Heart left ventricle (tissue), 16 donors: ENCODE measurements at places on chromosomes 2 and 18. TPM values are rescaled to one million over a fixed set of nuclear protein-coding genes. Genes with fewer than 3 reads are reported as not detected.

Gene SGO2
- 0.85 TPM for total RNA-seq

Gene MSTN
- 0.18 TPM for total RNA-seq

DNA sequence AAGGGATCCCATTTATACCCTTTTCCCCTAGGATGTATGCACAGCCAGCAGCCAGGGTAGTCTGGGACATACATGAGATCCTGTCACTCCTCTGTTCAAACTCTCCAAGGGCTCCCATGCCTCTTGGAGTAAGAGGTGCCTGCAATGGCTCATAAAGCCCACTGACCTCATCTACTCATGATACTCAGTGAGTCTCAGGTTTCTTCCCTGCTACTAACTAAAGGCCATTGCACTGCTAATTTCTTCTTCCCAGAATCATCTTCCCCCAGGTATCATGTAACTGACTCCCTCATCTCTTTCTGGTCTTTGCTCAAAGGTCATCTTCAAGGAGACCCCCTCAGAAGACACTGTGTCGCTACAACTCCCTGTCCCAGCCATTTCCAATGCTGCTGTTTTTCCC, 68.2 kb downstream of the CCBE1 start:
- no peak for DNase-seq

Gene CCDC74B
- 0.14 TPM for total RNA-seq

Gene MOCOS
- 0.12 TPM for total RNA-seq

Gene VAMP8
- total RNA-seq: 7.4 TPM

- DNase-seq: no peak
These were observed 207.5 kb downstream of the LOXHD1 start for GRCh38 chr18:46449499-46449898.

DNA sequence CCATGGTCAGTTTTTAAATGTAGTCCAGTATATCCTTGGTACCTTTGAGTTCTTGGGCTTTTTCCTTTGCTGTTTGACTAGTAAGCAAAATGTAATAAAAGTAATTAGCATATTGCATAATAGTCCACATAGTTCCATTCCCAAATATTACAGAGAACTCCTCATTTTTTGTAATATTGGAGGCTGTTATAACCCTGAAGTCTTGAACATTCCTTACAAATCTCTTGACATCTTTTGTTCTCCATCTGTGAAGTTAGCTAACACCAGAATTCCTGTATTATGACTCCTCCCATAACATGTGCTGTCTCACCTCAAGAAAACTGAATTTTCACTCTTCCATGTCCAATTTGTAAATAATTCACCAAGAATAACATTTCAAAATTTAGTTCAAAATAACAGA, 17.1 kb downstream of the CREB1 start:
- no peak for DNase-seq

Gene HRH4
- not detected for total RNA-seq

Gene LGALSL
- total RNA-seq: 19.5 TPM

DNA sequence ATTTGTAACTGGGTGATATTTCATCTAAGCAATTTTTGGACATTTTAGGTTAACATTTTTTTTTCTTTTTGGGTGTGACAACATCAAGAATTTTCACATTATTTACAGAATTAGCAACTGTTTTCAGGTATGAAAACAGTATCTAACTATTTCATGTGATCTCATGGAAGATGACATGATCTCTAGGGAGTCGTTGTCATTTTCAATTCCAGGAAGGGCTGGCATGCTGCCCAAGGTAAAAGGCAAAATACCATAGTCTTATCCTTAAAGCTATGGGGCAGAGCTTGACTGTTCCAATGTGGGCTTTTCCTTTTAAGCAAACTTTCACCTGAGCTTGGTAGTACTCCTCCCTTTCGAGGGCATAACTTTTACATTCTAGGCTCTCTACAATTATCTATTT, 443.7 kb downstream of the DSEL start:
- no peak for DNase-seq

- no peak for DNase-seq
These were observed 3.7 kb upstream of the KHK start for GRCh38 chr2:27082773-27083409.

GRCh38 chr2:207107131-207107530, 58.6 kb downstream of the KLF7 start:
- DNase-seq: no peak

Gene ATF2
- 23.6 TPM for total RNA-seq

DNA sequence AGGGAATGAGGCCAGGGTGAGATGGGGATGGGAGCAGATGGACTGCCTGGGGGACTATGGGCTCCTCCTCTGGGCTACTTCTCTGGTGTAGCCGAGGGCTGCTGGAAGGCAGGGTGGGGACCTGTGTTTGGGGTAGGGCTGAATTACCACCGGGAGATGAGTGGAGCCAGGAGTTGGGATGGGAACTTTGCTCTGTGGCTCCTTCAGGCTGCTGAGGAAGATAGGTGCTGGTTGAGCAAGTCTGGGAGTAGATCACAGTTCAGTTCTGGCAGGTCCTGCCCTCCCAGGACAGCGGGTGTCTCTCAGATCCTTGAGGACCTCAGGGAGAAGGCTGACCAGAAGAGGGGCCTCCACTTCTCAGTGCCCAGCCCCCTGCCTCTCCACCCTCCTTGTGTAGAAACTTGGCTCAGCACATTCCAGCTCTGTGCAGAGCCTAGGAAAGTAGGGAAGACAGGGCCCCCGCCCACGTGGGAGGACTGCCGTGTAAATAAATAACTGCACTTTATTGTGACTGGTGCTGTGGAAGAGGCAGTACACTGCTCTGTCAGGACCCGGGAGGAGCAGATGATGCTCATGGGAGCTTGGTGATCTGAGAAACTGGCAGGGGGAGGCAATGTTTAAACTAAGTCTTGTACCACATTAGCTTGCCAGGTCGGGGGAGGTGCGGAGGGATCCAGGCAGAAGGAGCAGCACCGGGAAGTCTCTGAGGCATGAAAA, 15.3 kb downstream of the TET3 start:
- DNase-seq: no peak

DNA sequence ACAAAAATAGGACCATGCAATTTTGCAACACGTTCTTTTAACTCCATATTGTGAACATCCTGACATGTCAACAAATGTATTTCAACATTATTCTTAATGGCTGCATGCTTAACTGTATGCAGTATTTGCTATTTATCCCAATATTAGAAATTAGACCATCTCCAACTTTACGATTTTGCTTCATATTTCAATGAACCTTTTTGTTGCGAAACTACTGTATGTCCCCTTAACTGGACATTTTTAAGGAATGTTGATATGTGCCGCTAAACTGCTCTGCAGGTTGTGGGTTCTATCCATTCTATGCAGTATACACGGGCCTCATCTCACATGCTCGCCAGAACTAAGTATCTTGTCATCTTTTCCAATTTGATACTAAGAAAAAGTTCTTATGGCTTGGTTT, 11.1 kb downstream of the E2F6 start:
- DNase-seq: no peak

GRCh38 chr2:165567273-165567672, 97.8 kb downstream of the CSRNP3 start:
- no peak for DNase-seq

DNA sequence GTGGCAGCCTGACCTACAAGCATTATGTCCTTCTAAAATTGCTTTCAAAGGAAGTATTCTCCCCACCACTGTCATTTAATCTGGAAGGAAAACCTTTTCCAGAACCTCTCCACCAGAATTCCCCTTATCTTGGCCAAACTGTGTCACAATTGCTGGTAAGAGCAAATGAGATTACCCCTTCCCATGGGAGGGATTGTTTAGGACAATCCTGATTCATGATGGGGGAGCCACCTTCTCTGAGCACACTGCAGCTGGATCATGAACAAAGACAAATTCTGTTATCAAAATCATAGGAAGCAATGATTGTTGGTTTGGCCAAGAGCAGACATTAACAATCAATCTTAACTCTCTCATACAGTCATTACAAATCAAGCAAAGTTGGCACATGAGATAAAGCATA, 18.1 kb upstream of the ATOH8 start:
- no peak for DNase-seq

Gene PSMA8
- total RNA-seq: not detected

DNA sequence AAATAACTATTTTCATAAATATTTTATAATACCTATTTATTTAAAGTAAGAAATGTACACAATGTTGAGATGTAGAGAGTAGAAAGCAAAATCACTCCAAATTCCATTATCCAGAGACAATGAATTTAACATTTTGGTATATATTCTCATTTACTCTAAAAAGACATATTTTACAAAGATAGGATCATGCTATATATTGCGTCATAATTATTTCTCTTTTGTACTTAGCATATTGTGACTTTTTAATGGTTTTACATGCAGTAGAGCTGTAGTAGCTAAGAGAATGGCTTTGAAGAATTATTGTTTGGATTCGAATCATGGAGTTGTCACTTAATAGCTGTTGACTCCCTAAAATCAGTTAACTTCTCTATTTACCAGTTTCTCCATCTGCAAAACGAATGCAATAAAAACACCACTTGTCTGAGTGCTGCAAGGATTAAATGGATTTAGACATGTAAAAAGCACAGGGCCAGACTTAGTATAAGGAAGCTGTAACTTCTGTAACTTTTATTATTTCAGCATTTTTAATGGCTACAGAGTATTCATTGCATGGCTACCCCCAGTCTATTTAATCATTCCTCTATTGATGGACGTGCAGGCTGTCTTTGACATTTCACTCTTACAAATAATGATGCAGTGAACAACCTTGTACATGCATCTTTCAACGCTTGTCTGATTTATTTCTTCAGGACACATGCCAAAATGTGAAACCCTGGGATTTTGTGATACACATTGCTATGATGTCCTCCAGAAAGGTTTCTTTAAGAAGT, 33.2 kb downstream of the KCNS3 start:
- no peak for DNase-seq
